Smooth muscle cell of the umbilical artery (primary cell): ENCODE measurements at places on chromosomes 5 and 9. TPM values are rescaled to one million over a fixed set of nuclear protein-coding genes. Genes with fewer than 3 reads are reported as not detected.

Gene GABRA1
- total RNA-seq, result 0.30 TPM in 1 of 2 replicates, not detected in the other

Gene STK32A
- 0.83 and 3.0 TPM in 2 replicates for total RNA-seq

Gene LEAP2
- total RNA-seq, result 0.18 and 0.30 TPM in 2 replicates

Gene POC5
- total RNA-seq, result 10.4 and 17.1 TPM in 2 replicates

Gene TLX3
- total RNA-seq, result not detected in 2 replicates

Gene RAB3C
- not detected in 2 replicates for total RNA-seq

Gene RABEPK
- total RNA-seq, result 33.4 and 34.7 TPM in 2 replicates

Gene KIAA0825
- 3.1 and 5.0 TPM in 2 replicates for total RNA-seq

Gene PCDHA6
- total RNA-seq, result 0.60 and 0.89 TPM in 2 replicates

Gene OTP
- not detected in 2 replicates for total RNA-seq

Gene NPR3
- total RNA-seq, result 1.2 and 2.1 TPM in 2 replicates

Gene SHC3
- 63.2 and 79.2 TPM in 2 replicates for total RNA-seq

Gene TPPP
- total RNA-seq, result 0.30 and 0.37 TPM in 2 replicates

Gene NAA35
- total RNA-seq, result 23.8 and 36.1 TPM in 2 replicates
